Stimulated activated CD4-positive, alpha-beta T cell treated with anti-CD3 and anti-CD28 coated beads, TNF-alpha, amount 100 ng/mL, for 48 hours (primary cell): ENCODE measurements at places on chromosomes 1 and 21.
A peak's percentile ranks its signal among the peaks of the same experiment; 100 is the strongest.

DNA sequence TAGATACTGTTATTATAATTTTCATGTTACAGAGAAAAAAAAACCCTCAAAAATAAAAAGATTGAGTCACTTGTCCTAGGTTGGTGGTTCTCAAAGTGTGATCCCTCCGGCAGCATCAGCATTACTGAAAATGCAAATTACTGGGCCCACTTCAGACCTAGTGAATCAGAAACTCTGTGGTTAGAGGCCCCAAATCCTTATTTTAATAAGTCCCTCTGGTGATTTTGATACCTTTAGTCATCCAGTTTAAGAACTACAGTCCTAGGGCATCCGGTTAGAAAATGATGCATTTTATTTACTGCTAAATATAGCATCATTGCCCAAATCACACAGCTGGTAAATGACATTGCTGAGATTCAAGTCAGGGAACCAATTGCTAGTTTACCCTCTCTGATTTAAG lies 203.7 kb upstream of the RUNX1 start:
- peak; percentile 19 for DNase-seq

- DNase-seq, result no peak
These were observed 10.2 kb downstream of the JAK1 start for GRCh38 chr1:64956010-64956640.

DNA sequence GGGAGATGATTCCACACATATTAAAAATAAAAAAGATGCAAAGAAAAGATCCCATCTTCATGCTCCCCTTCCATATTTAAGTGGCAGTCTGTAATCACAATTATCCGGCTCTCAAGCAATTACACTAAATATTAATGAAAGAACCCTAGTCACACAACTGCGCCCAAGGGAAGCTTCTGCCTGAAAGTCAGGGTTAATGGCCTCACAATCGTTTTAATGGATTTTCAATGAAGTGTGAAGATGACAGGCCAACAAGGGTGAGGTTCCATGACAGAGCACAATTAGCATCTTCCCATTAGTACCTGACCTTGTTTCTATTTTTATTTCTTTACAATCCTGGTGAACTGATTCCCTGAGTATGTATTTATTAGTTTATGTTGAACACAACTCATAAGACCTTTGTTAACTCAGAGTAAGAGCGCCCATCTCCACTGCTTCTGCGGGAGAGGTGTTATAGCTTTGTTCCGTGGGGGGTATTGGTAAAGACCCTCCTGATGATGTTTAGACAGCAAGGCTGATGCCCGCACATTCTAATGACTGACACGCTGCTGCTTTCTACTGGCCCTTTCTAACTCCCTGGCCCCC lies 80.9 kb downstream of the IER5 start:
- DNase-seq, result no peak

DNA sequence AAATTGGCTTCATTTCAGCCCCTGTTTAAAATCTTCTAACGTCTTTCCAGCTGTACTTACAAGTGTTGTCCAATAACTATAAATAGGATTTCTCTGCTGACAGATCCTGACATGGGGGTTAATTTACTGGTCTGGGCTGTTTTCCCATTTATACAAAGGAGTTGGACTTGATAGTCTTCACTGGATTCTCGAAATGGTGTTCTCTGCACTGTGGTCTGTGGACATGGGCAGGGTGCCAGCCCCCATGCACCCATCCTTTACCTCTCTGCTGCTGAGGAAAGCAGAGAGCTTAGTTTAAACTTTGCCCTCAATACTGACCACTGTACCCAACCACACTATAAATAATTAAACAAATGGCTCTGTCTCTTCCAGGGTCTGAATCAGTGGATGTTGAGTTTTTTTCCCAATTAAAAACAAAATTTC lies 5.2 kb downstream of the DIO1 start:
- DNase-seq, result no peak

DNA sequence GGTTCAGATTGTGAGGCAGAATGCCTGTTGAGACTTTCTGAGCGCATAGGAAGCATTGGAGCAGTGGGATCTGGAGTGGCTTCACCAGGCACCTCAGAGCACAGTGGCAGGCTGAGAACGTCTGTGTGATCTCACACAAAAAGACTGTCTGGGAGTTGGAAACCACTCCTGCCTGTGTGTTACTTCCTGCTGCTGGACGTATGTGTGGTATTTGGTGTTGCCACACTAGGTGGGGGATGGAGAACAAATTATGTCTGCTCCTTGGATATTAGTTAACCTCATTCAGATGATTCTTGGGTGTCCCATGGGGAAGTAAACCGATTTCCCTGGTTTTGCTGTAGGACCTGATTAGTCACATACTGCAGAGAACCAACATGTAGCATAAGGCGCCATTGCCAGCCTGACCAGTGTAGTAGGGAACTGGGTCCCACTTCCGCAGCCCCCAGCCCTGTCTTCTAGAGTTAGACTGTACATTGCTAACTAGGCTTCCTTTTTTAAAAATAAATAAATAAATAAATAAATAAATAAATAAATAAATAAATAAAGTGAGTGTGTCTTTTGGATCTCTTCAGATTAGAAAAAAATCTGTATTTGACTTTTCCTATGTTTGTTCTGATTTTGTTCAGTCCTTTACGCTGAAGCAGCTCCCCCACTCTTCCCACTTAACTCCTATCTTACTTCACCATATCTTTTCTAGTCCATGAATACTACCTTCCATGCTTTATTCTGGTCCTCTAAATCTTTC lies 26.9 kb downstream of the UCK2 start:
- DNase-seq, result no peak

DNA sequence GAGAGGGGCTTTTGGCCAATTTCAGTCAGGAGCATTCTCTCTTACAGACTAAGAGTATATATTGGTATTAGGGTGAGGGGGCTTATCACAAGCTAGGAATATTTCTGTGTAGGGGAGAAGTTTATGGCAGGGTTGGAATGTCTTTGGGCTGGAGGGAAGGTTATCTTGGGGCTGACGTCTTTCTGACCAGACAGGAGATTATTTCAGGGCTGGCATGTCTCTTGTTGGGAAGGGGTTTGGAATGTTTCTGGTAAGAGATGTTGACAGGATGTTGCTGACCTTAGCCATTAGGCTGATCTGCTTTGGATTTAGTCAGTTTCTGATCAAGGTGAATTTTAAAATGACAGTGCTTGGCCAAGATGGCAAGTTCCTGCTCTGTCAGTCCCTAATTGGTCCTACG lies 17.8 kb upstream of the HSD3B1 start:
- DNase-seq, result no peak

DNA sequence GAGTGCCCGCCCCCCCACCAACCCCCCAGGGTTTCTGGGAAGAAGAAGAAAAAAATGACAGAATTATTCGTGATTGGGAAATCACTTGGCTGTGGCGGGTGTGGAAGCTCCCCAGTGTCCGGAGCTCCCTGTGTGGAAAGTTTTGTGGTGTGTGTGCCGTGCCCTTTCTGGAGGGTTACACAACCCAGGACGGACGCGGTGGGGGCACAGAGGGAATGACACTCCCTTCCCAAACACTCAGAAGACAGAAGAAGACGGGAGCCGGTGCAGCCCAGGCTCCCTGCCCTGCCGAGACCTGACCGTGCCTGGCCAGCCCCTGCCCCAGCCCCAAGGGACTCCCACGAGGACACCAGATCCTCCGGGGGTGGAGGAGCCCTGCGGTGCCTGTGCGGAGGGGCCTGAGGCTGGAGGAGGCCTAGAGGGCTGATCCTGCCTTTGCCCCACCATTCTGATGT lies 33.0 kb upstream of the ADARB1 start:
- DNase-seq, result no peak

- DNase-seq, result peak; percentile 53
These were observed 7.1 kb upstream of the CPLANE2 start for GRCh38 chr1:16243936-16244649.

DNA sequence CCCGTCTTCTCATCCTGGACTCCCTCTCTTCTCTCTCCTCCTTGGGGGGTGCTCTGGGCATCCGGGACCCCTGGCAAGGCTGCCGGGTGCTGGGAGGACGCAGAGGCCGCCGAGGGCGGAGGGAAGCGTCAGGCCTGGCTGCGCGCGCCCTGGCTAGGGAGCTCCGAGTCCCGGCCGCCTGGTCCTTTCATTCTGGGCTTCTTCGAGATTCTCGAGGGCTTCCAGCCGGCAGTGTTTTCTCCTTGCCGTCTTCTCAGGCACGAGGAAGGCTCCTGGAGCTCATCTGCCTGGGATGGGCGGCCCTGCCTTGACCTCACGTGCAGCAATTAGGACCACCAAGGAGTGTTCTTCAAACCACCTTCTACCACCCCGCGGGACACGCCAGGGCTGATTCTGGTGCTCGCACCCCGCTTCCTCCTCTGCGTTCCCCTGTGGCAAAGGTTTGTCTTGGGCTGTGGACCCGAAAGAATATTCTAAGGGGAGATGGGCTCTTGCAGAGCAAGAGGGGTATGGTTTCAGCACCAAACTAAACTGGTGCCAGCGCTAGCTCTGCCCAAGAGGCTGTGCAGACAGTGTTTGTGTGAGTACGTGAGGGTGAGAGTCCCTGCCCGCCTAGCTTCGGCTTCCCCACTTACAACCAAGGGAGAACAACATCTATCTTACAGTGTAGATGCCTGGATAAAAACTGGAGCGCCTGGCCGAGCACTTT lies 36.5 kb downstream of the PIK3CD start:
- DNase-seq, result no peak

- DNase-seq, result no peak
These were observed 61.4 kb downstream of the MAGI3 start for GRCh38 chr1:113451710-113452109.

DNA sequence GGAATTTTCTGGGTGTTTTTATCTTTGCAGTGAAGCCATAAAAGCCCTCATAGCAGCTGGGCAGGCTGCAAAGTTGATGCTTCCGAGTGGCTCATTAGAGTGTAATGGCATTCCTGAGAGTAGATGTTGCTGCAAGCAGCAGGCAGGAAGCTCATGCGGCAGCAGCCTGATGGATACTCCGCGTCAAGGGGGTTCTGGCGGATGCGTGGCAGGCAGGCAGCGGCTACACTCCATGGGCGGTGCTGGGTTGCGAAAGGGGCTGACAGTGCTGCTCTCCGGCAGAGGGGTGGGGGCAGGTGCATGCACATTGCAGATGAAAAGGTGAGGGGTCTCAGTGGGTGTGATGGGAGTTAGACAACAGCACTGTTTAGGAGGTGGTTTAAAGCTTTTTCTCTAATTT lies 93.2 kb upstream of the AJAP1 start:
- DNase-seq, result no peak

DNA sequence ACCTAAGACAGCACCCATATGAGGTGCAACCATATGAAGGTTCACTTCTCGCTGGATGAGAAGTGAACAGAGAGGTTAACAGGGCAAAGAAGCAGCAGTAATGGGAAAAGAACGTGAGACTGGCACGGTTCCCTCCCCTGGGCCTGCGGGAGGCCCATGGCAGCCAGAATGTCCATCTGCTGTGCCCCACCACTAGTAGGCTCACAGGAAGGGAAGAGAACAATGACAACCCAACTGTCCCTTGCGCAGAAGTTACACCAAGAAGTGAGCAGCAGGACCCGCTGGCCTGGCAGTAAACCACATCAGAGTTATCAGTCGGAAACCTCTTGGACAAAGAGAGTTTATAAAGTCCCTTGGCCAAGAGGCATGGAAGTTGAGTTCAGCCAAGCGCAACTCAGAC lies 11.3 kb downstream of the HIVEP3 start:
- DNase-seq, result no peak

DNA sequence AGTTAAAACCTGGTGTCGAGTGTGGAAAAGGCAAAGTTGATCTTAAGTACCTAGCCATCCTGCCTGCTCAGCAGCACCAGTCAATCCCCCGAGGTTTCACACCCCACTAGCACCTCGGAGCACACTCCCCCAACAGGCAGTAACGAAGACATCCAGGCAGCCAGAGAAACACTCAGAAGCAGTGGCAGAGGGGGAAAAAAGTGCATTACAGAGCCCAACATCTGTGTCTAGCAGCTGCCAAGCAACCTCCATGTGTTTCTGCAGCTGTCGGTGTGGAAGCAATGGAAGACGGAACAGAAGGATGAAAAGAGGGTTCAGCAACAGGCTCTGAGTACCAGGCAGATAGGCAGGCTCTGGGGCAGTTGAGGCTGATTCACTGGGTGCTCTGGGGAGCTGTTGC lies 73.4 kb upstream of the PROX1 start:
- no peak for DNase-seq

GRCh38 chr1:16048573-16049189 lies 5.1 kb downstream of the CLCNKB start:
- DNase-seq, result peak; percentile 41

DNA sequence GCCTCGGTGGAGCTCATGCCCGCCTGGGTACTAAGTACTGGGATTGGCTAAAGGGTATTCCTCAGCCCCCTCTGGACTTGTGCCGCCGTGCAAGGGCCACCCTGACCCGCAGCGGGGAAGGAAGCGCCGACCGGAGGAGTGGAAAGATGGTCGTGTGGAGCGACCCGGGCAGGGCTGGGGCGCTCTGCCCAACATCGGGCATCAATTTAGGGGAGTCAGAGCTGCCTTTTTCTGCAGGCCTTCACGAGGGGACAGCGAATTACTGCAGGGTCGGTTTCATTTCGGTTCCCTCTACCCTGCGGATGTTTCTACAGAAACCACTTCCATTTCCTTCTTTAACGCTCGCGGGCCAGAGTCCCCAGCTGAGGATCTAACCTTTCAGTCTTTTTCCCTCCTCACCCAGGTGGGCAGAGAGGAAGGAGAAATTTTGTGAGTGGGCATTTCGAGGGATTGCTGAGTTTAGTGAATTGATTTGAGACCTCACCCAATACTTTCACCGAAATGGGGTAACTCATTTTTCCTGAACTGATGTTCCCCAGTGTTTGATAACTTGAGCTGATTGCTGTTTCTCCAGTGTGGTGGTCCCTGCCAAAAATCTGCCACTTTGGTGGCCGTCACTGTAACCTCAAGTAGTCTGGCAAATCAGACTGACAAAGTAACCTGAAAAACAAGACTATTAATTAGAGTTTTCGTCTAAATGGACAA lies 1.1 kb downstream of the TOR1AIP1 start:
- DNase-seq, result no peak

- DNase-seq, result peak; percentile 98
These were observed at the start of gene BSDC1 for GRCh38 chr1:32394141-32394889. TSS of gene BSDC1 (minus strand) at chr1:32394441. CDS start at chr1:32394414, 27 bp downstream.

GRCh38 chr1:24181619-24182018 lies 5.5 kb downstream of the IFNLR1 start:
- DNase-seq, result no peak

GRCh38 chr21:46661211-46661625 lies 25.7 kb downstream of the PRMT2 start:
- DNase-seq, result no peak

GRCh38 chr1:34851431-34852105 lies 8.0 kb downstream of the SMIM12 start:
- DNase-seq, result no peak

DNA sequence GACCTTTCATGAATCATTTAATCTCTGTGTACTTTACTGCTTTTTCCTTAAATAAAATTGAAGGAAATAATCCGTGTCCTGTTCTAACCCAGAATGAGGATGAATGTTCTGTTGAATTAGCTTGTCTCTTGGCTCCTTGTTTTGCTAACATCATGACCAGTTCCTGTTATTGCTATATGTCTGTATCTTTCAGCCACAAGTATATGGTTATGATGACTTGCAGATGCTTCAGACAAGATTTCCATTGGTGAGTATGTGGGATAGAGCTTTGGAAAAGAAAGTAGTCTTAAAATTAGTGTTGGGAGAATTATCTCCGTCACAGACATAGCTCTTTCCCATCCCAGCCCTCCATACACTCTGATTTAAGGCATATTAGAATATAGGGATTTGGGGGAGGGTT lies 13.6 kb upstream of the HAX1 start:
- DNase-seq, result no peak
